ENCODE measurements at places on chromosomes 2 and 18. TPM values are rescaled to one million over a fixed set of nuclear protein-coding genes. Genes with fewer than 3 reads are reported as not detected.

DNA sequence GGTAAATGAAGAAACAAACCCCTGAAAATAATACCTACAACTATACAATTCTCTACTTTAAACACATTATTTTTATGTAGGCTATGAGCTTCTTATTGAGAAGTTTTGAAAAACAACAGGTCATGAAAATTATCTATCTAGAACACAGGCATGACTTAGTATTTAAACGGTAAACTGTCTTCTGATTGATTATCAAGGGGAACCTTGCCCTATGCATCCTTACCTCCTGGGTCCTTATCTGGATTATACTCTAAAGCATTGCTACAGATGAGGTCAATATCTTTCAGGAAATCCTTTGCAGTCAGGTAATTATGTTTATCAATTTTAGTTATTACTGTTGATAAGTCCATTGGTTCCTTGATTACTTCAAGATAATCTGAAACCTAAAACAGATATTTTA is 144.3 kb downstream of the ATAD2B start:
- no peak overlapping the region for H3K27ac ChIP-seq
- no peak overlapping the region for H3K4me3 ChIP-seq
- no peak for DNase-seq

The ERBB4 gene
- total RNA-seq: not detected

DNA sequence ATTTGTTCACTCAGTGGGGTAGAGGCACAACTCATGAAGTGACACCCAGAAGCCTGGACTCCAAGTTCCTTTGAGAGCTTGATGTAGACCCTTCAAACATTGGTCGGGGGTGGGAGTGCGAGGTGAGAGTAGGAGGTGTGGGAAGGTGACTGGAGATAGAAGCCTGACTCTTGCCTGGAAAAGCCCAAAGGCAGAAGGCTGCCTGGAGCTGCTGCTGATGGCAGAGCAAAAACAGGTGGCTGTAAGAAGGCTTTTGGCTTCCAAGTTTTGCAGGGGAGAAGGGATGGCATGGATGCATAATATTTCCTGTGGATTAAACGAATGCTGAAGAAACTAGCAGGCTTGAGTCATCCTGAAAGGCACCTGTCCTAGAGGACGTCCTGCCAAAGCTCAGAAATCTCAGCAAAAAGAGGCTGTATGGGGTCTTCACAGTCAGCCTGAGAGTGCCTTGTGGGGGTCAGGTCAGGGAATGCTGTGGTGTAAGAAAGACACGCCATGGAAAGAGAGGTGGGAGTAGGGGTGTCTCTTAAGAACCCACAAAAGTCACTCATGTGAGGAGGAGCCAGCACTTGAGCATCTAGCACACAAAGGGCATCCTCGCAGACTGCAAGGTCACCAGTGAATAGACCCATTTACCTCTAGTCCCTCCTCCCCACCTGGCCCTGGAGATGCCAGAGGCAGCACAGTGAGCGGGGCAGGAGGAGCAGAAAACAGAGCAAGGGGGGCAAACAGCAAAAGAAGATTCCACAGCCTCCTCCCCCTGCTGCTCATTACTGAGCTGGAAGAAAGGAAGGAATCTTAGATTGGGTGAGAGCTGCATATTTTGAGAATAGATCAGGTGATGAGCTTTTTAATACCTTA is 37.5 kb downstream of the FASTKD2 start:
- H3K4me1 ChIP-seq: peaks cover 25% of the 10 kb centered on the region
- no peaks in the 10 kb centered on the region for H3K27me3 ChIP-seq
- no peak for DNase-seq
- no peak overlapping the region for H3K27ac ChIP-seq
- no peak overlapping the region for H3K4me3 ChIP-seq

- H3K4me3 ChIP-seq: no peak overlapping the region
- DNase-seq: no peak
- no peaks in the 10 kb centered on the region for H3K4me1 ChIP-seq
- no peak overlapping the region for H3K27ac ChIP-seq
- H3K27me3 ChIP-seq: no peaks in the 10 kb centered on the region
- H3K36me3 ChIP-seq: no peaks in the 10 kb centered on the region
Measured at GRCh38 chr2:58598171-58598570, 357.0 kb upstream of the FANCL start.

DNA sequence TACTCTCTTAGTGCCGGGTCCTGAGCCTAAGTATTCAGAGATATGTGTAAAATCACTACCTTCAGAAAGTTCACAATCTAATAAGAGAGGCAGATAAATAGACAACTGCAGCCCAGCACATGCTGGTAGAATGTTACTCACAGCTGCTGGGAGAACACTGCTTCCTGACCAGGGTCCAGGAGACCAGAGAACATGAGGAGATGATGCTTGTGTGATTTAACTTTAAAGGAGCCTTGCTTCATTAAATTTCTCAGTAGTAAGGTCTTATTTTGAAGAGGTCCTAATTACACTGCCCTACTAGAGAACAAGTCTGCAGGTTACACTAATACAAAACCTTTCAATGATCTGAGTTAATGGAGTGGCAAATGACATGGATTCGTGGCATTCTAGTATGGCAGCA is 209.9 kb upstream of the TRIB2 start:
- H3K27me3 ChIP-seq: peaks cover 5% of the 10 kb centered on the region
- DNase-seq: no peak
- peaks cover 59% of the 10 kb centered on the region for H3K36me3 ChIP-seq
